ENCODE measurements at places on chromosomes 4 and X.

- no peak for DNase-seq
These were observed 11.8 kb downstream of the UGT2B15 start for GRCh38 chr4:68658672-68659071.

- no peak for DNase-seq
These were observed 335.9 kb downstream of the ANK2 start for GRCh38 chr4:113385281-113385899.

- no peak for DNase-seq
These were observed 30.8 kb downstream of the DOK7 start for GRCh38 chr4:3493720-3494461.

- no peak for DNase-seq
These were observed 101.1 kb downstream of the ENOX2 start for GRCh38 chrX:130801901-130802300.

DNA sequence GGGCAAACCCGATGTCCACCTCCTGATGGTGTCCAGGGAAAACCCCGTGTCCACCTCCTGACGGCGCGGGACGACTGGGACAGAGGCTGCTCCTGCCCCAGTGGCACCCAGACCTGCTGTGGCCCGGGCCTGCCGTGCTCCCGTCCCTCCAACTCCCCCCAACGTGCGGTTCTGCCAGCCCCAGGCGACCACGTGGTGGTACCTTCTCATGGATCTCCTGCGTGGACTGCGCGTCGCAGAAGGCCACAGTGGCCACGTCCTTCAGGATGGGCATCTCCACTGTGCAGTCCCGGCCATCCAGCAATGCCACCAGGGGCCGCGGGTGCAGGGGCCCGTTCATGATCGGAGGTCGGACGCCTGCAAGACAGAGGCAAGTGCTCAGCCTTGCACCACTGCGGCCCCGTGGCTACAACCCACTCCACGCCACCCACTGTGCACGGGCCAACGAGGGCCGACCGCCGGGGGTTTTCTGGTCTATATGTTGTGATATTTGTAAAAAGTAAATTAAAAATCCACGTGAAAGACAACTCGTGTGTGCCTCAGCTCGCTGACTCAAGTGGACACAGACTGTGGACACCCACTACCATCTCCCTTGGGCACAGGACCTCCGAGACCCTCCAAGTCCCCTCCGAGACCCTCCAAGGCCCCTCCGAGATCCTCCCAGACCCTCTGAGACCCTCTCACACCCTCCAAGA is 10.8 kb downstream of the CTBP1 start:
- DNase-seq, result no peak

GRCh38 chrX:154084449-154085300 is 12.8 kb downstream of the MECP2 start:
- no peak for DNase-seq

DNA sequence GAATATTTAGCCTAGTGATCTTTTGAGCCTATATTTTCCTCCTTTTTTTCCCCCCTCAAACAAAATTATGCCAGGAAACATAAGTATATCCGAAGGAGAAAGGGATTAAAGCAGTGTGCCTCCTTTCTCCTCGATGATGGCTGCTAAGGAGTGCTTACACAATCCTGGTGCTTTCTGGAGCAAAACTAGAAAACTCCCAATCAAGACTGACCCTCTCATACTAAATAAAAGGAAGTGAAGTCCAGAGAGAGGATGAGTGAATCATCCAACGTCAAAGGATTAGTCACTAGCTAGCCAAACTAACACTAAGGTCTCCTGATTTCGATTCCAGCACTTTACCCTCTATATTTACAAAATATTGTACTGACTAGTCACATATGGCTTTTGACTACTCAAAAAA is 146.8 kb downstream of the PPP3CA start:
- no peak for DNase-seq

GRCh38 chr4:176668324-176668723 is 124.4 kb downstream of the VEGFC start:
- DNase-seq, result no peak

GRCh38 chr4:88690355-88690754 is 7.3 kb downstream of the NAP1L5 start:
- no peak for DNase-seq

DNA sequence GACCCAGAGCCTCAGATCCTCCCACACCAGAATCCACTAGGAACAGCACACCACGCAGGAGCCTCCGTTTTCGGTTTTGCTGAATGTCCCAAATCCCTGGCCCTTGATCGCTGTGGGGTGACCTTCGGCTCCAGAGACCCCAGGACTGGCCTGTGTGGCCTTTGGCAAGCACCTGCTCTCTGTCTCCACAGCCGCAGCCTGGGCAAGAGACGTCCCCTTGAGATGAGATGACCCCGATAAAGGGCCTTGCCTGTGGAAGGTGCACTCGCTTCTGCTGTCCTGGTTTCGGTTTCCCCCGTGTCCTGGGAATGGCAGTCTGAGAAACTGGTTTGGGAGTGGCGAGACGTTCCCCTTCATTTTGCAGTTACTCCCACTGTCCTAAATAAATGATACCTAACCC is 9.6 kb downstream of the PSAPL1 start:
- DNase-seq, result no peak

DNA sequence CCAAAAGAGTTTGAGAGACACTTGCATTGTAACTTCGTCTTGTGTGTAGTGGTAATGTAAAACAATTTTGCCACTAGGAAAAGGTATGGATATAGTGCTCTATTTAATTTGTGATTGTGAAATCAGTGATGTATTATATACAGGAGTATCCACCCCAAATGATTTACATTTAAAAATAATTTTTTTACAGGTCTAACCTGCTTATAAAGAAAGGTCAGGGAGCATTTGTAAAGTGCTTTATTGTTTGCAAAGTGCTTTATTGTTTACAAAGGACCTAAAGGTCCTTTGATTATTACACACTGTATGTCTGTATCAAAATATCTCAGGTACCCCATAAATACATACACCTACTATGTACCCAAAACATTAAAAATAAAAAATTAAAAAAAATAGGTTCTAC is 70.3 kb downstream of the DCK start:
- no peak for DNase-seq

DNA sequence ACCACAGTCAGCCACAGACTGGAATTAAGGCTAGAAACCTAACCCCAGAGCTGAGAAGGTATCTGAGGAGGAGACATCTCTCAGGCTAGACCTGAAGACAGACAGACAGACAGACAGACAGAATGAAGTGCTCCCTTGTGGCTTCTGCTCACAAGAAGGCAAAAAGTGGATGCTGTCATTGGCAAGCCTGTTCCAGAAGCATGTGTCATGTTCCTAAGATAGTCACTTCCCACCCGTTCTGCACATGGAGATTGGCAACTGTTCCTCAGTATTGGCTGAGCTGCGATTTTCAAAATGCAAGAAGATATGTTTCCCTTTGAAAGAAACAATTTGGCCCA is 166.4 kb downstream of the NSUN7 start:
- DNase-seq, result no peak

GRCh38 chrX:57172544-57172943 is 35.3 kb upstream of the SPIN2A start:
- no peak for DNase-seq

- DNase-seq, result no peak
These were observed 78.7 kb downstream of the VCX3A start for GRCh38 chrX:6456196-6456595.

DNA sequence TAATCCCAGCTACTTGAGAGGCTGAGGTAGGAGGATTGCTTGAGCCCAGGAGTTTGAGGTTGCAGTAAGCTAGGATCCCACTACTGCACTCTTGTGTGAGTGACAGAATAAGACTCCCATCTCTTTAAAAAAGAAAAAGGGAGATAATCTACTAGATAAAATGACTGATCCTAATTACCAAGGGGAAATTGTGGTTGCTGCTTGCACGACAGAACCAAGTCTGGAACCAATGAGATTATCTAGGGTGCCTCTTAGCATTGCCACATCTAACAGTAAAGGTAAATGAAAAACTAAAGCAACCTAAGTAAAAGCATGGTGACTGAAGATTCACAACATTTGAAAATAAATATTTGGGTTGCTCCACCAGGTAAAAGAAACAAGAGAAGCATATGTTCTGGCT is 185.1 kb downstream of the PDHA2 start:
- no peak for DNase-seq

- no peak for DNase-seq
These were observed 170.3 kb upstream of the KIT start for GRCh38 chr4:54487491-54487890.

DNA sequence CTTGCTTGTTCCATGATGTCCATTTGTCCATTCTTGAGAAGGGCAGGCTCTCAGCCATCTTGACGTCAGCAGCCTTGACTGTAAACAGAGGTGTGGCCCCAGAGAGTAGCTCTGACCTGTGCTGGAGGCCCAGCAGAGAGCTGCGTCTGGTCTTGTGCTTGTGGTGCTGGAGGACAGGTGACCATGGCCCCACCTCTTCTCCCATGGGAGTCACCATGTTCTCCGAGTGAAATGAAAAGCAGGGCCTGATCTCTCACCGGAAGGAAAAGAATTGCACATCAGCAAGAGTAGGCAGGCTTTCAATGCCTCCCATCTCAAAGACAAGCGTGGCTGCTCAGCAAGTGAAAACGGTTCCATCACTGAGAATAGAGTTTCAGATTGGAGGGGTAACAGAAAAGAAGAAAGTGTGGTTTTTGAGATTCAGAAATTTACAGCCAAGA is 11.5 kb downstream of the PARM1 start:
- DNase-seq, result no peak

DNA sequence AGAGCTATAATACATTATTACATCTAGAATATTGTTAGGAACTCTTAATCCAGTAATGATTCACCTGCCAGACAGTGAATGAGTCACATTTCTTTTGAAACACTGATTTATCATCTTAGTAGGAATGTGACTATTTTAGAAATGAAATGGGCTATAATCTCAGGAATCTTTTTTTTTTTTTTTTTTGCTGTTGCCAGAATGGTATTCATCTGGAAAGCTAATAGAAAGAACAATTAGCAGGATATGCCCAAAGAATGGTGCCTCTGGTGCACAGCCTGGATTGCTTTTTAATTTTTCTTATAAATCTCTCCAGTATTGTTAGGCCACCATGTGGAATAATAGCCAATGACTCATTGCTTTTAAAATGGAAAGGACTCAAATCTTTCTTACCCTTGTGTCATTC is 181.1 kb upstream of the SMIM31 start:
- DNase-seq, result no peak

GRCh38 chrX:44874420-44875184 is 1.6 kb downstream of the KDM6A start:
- DNase-seq, result peak; percentile 53

- peak; percentile 91 for DNase-seq
These were observed 29.3 kb upstream of the BOD1L1 start for GRCh38 chr4:13656569-13657405.

DNA sequence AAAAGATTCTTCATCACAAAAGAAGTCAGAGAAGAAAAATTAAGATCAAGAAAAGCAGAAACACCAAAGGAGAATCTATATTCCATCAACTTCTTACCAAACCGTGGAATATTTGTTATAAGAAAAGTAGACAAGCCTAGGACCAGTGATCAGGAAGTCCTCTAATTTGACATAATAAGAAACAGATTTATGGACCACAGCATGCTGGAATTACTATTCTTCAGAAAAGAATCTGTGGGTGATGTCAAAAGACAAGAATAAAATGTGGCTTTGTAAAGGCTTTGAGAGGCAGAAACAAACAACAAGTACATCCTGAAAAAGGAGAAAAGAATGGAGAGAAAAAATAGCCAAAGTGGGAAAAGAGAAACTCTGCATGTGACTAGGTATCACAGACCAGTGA is 123.3 kb downstream of the SLC10A7 start:
- no peak for DNase-seq

DNA sequence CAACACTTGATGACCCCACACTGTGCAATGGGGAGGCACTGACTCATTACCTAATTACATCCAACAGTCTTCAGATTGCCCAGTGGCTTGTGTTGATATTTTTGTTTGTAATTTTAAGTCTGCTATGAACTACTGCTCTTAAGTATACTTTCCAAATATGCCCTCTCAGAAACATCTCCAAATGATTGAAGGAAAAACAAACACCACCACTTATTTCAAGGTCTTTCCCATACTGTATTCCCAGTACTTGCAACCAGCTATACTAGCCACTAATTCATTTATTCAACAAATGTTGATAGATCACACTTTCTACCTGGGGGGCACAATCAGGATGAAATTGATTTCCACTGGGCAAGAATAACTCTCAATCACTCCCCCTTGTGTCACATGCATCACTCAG is 302.2 kb upstream of the CPEB2 start:
- DNase-seq, result no peak
